ENCODE measurements at places on chromosomes 2 and 18. TPM values are rescaled to one million over a fixed set of nuclear protein-coding genes. Genes with fewer than 3 reads are reported as not detected.

GRCh38 chr18:43919551-43919950 lies 642.3 kb upstream of the SYT4 start:
- no peak for DNase-seq

- no peak for DNase-seq
Measured at GRCh38 chr2:3131636-3132326, 245.8 kb downstream of the EIPR1 start.

DNA sequence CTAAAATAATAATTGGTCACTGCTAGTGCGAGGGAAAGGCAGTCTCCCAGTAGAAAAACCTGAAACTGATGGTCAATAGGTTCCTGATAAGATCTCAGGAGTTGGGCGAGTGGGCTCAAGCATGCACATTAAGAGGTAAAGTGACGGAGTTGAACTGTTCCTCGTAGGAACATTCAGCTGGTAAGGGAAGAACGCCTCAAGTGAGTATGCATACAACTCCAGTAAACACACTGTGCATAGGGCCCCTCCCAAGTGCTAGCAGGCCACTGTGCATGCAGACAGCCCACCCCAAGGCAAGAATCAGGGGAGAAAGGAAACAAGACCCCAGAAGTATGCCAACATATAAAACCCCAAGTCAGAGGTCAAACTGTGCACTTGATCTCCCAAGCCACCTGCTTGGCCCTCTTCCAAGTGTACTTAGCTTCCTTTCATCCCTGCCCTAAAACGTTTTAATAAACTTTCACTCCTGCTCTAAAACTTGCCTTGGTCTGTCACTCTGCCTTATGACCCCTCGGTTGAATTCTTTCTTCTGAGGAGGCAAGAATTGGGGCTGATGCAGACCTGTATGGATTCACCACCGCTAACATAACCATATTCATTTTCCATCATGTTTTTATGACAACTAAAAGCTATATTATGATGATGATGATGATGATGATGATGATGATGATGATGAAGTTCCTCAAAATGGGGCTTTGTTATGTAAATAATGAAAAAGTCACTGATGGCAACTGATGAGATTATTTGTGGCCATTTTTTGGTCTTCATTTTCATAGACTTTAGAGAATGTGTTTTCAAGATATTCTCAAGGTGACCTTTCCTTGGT lies 118.0 kb upstream of the RAB27B start:
- no peak for DNase-seq

- no peak for DNase-seq
Measured at GRCh38 chr2:96873651-96874096, 3.8 kb upstream of the SEMA4C start.

The COL4A3 gene
- total RNA-seq = not detected

The CYS1 gene
- total RNA-seq = 5.9 TPM

The KLHL29 gene
- total RNA-seq = 0.86 TPM

The LIMS2 gene
- 6.2 TPM for total RNA-seq

The RAB6C gene
- total RNA-seq = not detected

The VWC2L gene
- total RNA-seq = not detected

All from A172 (cell line).